Esophagus squamous epithelium (tissue), 5 donors: ENCODE measurements at places on chromosomes 2 and 18.

DNA sequence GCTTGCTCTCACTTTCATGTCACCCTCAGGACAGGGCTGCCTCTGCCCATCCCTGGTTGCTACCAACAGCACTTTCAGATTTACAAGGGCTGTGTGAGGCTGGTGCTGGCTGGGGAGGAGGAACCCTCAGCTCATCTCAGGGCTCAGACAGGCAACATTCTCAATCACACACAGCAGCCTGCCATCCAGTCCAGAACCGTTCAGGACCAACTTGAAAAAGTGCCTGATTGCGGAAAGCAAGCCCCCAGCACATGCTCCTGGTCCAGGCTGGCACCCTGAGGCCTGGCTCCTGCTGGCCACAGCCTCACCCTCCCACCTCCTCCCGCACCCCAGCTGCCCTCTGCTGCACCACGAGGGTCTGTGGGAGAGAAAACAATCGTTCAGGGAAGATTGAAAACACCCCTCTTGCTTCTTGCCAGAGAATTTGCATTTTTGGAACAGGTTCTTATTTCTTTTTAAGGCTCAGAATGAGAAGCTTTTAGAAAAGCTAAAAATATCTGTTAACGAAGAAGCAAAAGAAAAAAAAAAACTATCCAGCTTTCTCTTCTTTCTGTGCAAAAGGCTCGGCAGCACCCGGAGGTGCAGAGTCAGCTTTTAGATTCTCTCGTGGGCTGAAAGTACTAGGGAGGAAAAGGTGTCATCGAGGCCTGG, 403.8 kb upstream of the ID2 start:
- no peak for DNase-seq

GRCh38 chr2:183063083-183063482, 15.5 kb upstream of the DUSP19 start:
- no peak for DNase-seq

DNA sequence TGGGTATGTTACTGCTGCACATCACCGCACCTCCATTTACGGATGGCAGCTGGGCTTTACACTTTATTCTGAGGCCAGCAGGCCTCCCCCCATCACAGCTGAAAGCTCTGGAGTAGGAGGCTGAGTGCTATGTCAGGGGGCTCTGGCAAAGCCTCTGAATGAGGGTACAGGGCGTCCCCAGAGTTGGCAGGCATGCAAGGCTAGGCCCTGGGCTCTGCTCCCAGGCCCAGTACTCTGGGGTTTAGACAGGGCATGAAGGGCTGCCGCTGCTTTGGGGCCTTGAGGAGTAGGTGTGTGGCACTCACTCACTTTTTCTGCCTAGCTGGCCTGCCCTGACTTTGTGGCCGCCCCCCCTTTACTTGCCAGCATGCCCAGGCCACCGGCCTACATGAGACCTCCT, 90.8 kb downstream of the WDSUB1 start:
- DNase-seq: no peak

DNA sequence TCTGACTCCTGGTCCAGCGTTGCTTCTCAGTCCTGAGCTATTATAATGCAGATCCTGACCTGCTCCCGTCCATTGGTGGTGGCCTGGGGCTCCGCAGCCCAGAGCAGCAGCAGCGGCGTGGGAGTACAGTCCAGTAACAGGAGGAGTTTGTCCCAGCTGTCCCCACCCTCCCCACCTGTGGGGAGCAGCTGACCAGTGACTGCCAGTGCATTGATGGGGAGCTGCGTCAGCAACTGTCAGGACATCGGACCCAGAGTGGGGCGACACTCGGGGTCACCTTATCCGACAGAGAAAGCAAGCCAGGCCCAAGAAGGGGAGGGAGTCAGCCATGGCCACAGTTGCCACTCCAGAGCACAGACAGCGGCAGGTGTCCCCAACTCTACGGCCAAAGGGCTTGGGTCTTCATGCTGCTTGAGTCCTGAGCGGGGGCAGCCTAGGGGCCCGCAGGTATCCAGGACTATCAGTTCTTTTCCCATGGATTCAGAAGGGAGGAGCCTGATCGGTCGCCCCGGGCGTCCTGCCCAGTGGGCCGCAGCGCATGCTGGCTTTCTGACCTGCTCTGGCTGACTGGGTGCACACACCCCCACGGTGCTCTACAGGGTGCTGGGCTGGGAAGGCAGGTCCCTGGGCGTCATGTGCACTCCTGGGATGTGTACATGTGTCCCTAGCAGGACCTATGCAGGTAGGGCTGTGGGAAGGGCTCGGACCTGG, 29.7 kb downstream of the DNMT3A start:
- no peak for DNase-seq

DNA sequence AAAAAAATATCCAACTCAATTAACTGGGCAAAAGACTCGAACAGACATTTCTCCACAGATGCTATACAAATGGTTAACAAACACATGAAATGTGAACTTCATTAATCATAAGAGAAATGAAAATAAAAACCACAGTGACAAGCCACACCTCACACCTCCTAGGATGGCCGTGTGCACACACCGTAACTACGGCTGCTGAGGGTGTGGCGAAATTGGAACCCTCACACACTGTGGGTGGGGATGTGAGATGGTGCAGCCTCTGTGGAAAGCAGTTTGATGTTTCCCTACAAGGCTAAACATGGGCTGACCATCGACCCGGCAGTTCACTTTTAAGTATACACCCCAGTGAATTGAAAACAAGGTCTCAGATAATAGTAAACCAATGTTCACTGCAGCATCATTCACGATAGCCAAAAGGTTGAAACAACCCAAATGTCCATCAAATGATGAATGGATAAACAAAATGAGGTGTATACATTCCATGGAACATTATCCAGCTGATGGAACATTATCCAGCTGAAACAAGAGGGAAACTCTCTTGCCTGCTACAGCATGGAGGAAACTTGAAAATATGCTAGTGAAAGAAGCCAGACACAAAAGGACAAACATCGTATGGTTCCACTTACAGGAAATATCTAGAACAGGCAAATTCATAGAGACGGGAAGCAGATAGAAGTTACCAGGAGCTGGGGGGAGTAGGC, 32.2 kb downstream of the ZAP70 start:
- DNase-seq: no peak

DNA sequence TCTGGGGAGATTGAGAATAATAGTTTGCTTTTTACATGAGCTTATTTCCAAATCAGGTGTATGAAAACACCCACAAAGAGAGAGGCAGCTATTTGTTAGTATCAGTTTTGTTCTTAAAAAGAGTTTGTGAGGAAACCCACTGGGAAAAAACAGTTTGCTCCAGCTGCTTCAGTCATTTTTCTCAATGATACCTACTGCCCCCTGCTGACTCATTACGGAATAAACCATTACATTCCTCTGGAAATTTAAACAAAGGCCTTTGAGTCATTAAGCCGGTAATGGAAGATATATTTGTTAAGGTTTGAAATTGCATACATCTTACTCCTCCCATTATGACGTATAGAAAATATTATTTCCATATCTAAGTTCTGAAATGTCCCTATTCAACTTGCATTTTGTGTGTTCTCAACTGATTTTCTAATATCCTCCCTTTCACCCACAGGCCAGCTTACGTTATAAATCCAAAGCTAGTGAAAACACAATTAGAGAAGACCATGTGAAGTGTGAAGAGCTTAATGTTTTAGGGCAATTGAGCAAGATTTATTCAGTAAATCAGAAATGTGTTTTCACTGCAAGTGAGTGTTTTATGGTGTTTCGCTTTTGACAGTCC, 761.6 kb downstream of the DSC3 start:
- no peak for DNase-seq

DNA sequence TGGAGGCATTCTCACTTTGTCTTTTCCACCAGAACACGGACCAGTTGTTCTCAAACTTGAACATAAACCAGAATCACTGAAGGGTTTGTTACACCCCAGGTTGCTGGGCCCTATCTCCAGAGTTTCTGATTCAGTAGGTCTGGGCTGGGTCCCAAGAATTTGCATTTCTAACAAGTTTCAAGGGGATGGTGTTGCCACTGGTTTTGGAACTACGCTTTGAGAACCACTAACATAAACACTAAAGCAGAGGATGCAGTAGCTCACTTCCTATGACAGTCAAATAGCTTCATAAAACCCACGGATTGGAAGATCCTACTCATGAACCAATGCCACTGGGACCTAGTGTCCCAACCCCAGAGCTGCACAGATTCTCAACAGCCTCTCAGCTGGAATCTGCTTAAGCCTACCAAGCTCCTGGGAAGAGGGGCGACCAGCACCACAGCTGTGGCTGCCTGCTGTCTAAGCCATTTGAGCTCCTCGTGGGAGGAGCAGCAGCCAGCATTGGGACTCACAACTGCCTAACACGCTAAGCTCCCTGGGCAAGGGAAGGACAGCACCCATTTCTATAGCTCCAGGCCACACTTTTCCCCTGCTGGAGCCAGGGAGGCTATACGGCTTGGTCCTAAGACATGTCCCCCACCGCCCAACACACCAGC, 62.5 kb downstream of the C1D start:
- DNase-seq: no peak
